ENCODE measurements at places on chromosomes 5 and 9.

DNA sequence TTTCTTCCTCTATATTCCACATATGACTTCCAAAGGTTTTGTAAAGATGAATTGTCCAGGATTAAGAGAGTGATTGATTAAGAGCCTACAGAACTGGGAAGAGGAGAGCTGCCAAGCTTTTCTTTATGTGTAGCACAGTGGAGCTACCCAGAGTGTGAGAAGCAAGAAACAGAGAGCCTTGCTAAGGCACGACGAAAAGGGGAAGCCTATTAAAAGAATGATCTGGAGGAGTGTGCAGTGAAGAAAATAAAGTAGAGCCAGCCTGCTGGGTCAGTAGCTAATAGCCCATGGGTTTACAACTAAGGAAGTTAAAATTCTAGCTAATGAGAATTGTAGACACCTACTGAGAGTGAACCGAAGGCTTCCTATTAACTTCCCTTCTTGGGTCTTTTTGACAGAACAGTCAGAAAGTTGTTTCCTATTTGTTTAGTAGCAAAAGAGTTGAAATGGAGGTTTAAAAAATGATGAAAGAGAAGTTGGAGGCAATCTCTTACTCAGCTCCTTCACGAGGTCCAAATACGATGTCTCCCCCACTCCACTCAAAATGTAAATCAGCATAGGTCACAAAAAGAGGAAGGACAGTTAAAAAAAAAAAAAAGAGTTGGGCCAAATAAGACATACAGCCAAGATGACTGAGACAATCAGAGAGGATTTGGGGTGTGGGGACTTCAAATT lies 957 bp upstream of the PRR16 start:
- no peaks in the 10 kb centered on the region for H3K36me3 ChIP-seq
- peak overlapping the region; percentile 86 for H3K27ac ChIP-seq
- peak overlapping the region; percentile 81 for H3K4me3 ChIP-seq
- DNase-seq = no peak
- H3K4me1 ChIP-seq = peaks cover 46% of the 10 kb centered on the region

GRCh38 chr9:72480921-72481320 lies 40.5 kb upstream of the TMC1 start:
- peaks cover 15% of the 10 kb centered on the region for H3K4me1 ChIP-seq
- no peaks in the 10 kb centered on the region for H3K27me3 ChIP-seq
- H3K36me3 ChIP-seq = no peaks in the 10 kb centered on the region

GRCh38 chr5:173825215-173825865 lies 62.8 kb upstream of the CPEB4 start:
- no peak for DNase-seq
- no peaks in the 10 kb centered on the region for H3K27me3 ChIP-seq
- peaks cover 25% of the 10 kb centered on the region for H3K4me1 ChIP-seq
- H3K4me3 ChIP-seq = no peak overlapping the region
- H3K36me3 ChIP-seq = no peaks in the 10 kb centered on the region
- H3K27ac ChIP-seq = no peak overlapping the region

DNA sequence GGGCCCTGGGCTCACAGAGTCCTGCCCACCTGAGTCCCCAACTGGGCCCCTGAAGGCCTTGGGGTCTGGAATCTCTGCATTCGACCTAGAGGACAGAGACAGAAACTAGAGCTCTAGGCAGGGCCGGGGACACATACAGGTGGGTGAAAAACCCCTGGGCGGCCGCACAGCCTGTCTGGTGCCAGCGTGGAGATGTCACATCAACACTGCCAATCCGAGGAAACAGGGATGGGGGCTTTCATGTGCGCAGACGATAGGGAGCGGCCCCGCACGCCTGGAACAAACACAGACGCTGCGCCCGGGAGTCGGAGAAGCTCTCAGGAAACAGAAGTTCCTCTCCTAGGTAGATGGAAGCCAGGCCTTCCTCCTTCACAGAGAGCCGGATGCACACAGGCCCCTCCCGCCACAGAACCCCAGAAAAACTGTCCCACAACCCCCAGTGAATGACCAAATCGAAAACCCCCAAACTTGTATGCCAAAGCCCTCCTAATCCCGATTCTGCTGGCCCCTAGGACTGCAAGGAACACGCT lies 1.8 kb downstream of the GRM6 start:
- H3K27ac ChIP-seq = no peak overlapping the region
- peaks cover 4% of the 10 kb centered on the region for H3K4me1 ChIP-seq
- DNase-seq = no peak
- peaks cover 78% of the 10 kb centered on the region for H3K27me3 ChIP-seq
- H3K4me3 ChIP-seq = no peak overlapping the region
- no peaks in the 10 kb centered on the region for H3K36me3 ChIP-seq

DNA sequence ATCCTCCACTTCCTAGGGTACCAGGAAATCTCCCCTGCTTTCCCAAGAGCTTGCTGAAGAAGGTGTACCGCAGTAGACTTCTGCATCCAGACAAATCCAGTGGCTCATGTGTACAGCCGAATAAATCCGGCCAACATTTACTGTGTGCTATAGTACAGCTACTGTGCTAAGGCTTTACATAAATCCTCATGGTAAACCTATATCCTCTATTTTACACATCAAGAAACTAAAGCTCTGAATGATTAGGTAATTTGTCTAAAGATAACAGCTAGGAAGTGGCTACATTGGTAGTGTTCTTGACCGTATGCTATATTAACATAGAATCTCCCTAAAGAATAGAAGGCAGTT lies 511 bp upstream of the WDR41 start:
- H3K36me3 ChIP-seq = peaks cover 6% of the 10 kb centered on the region
- peak overlapping the region; percentile 94 for H3K27ac ChIP-seq
- DNase-seq = no peak
- H3K27me3 ChIP-seq = no peaks in the 10 kb centered on the region
- H3K4me1 ChIP-seq = peaks cover 20% of the 10 kb centered on the region

- no peak for DNase-seq
- no peaks in the 10 kb centered on the region for H3K27me3 ChIP-seq
- H3K36me3 ChIP-seq = no peaks in the 10 kb centered on the region
Observed at GRCh38 chr9:19998153-19998552, 209.3 kb upstream of the SLC24A2 start.

DNA sequence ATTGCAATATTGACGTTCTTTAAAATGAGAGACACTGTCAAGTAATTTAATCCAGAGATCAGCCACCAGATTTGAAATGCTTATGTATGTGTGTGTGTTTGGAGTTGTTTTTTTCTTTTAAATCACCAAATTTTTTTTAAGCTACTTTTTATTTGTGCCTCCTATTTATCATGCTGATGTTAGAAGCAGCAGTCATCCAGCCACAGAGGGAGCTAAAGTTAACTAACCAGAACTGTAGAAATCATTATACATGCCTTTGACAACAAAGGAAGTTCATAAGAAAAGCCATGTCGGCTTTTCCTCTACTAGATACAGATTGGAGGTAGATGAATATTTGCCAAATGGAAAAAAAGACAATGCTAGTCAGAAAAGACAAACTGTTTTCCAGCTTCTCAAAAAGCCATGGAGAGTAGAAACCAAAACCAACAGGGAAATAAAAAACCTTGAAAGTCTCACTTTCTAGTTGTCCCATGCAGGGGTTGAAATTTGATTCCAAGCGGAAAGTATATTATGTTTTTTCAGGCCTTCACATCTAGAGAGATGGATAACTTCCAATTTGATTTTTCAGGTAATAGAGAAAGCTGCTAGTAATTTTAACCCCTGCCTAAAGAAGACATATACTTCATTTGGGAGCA lies 4.5 kb downstream of the PURA start:
- no peak overlapping the region for H3K4me3 ChIP-seq
- no peak for DNase-seq
- H3K4me1 ChIP-seq = peaks cover 61% of the 10 kb centered on the region
- no peaks in the 10 kb centered on the region for H3K27me3 ChIP-seq
- peak overlapping the region; percentile 39 for H3K27ac ChIP-seq
- H3K36me3 ChIP-seq = no peaks in the 10 kb centered on the region

GRCh38 chr5:10467281-10468198 lies 25.9 kb downstream of the ROPN1L start:
- peaks cover 8% of the 10 kb centered on the region for H3K4me1 ChIP-seq
- H3K27me3 ChIP-seq = no peaks in the 10 kb centered on the region
- DNase-seq = no peak
- no peaks in the 10 kb centered on the region for H3K36me3 ChIP-seq
- no peak overlapping the region for H3K4me3 ChIP-seq

- H3K36me3 ChIP-seq = no peaks in the 10 kb centered on the region
- no peak overlapping the region for H3K4me3 ChIP-seq
- no peak overlapping the region for H3K27ac ChIP-seq
- no peaks in the 10 kb centered on the region for H3K27me3 ChIP-seq
Observed at GRCh38 chr9:79616013-79616412, 44.2 kb downstream of the TLE4 start.

DNA sequence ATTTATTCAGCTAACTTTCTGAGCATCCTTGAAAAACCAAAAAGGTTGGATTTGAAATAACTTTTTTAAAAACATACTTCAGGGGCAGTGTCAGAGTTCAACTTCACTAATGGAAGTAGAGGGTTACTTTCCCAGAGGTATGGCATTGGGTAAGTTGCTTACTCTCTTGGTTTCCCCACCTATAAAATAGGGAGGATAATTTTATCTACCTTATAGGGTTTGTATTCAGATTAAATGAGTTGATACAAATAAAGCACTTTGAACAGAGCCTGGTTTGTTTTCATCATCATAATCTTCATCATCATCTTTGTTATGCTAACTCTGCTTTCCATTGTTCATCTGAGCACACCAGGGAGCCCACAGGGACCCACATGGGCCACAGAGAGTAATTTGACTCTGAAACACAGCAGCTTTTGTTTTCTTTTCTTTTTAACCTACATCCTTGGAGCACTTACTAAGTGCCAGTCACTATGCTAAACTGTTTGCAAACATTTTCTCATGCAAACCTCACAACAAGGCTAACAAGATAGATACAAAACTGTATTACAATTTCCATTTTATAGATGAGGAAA lies 179.1 kb upstream of the SLC24A2 start:
- DNase-seq = no peak
- H3K27me3 ChIP-seq = no peaks in the 10 kb centered on the region
- H3K4me1 ChIP-seq = no peaks in the 10 kb centered on the region
- H3K4me3 ChIP-seq = no peak overlapping the region

GRCh38 chr9:109311731-109312130 lies 9.1 kb downstream of the EPB41L4B start:
- peak overlapping the region; percentile 83 for H3K27ac ChIP-seq
- H3K27me3 ChIP-seq = peaks cover 33% of the 10 kb centered on the region
- no peak overlapping the region for H3K4me3 ChIP-seq
- peaks cover 71% of the 10 kb centered on the region for H3K4me1 ChIP-seq
- no peak for DNase-seq

DNA sequence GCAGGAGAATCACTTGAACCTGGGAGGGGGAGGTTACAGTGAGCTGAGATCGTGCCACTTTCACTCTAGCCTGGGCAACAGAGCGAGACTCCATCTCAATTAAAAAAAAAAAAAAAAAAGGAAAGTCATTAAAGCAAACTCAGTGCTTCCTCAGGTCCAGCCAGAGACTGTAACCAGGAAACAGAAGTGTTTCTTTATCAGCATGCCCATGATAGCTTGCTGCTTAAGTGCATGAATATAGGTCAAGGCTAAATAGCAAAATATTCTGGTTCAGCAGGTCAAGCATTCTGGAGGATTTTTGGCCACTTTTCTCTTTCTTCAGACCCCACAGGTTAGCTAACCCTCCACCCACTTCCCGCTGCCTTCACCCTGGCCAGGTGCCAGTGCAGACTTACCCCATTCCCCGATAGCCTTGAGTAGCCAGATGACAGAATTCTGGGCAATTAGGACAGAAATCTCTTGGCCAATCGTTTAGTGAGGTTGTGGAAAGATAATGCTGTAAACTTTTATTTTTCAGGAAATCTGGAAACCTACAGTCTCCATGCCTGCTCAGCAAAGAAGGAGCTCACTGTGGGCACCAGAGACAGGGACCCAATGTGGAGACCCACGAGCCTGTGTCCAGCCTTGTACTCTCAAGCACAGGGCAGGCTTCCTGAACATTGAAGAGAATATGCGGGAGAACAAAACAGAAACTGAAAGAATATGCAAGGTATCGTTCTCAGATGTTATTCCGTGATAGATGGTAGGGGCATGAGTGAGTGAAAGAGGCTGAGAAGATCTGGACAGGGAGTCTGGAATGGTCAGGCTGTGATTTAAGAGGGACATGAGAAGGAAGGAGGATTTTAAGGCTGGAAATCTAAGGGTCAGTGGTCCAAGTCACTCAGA lies 4.2 kb upstream of the UGT3A2 start:
- no peak overlapping the region for H3K27ac ChIP-seq
- no peak for DNase-seq
- H3K4me3 ChIP-seq = peak overlapping the region; percentile 19
- no peaks in the 10 kb centered on the region for H3K36me3 ChIP-seq

DNA sequence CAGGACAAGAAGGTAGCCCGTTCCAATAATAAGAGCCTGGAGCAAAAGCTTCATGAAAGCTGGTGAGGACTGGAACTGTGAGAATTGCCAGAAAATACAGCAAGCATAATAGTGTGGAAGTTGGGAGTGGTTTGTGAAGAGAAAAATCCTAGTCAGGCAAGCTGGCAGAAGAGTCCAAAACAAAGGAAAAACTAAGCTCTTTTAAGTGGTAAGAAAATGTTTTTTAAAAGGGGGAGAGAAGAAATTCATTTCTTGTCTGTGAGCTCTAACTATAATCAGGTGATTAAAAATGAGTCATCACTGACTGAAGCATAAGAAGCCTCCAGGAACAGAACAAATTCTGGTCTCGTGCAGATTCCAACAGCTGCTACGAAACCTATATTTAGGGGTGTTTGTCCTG lies 102.6 kb downstream of the CAAP1 start:
- DNase-seq = no peak
- no peaks in the 10 kb centered on the region for H3K27me3 ChIP-seq
- H3K4me1 ChIP-seq = no peaks in the 10 kb centered on the region
- H3K36me3 ChIP-seq = no peaks in the 10 kb centered on the region
- H3K4me3 ChIP-seq = no peak overlapping the region

DNA sequence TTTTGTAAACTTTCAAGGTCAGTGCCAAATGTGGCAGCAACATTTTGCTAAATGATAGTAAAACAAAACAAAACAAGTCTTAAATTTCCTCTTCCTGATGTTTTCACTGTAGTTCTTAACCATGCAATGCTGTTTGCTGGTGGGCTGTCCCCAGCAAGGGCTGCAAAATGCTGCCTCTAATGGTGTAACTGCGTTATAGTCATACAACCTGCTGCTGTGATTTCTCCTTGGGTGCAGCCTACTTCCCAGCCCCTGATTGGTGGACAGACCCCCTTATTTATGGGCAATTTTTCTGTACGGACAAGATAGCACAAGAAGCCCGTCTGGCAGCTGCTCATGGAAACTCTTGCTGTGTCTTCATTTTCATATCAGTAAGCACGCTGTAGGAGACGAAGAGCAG lies 26.6 kb upstream of the PIP5K1B start:
- no peak overlapping the region for H3K27ac ChIP-seq
- H3K4me3 ChIP-seq = no peak overlapping the region
- no peaks in the 10 kb centered on the region for H3K36me3 ChIP-seq

- no peak overlapping the region for H3K4me3 ChIP-seq
- no peak for DNase-seq
- H3K27ac ChIP-seq = no peak overlapping the region
- H3K27me3 ChIP-seq = no peaks in the 10 kb centered on the region
Observed at GRCh38 chr5:8895599-8895998, 650.3 kb downstream of the SEMA5A start.

Measured in left ventricle myocardium inferior (tissue), 1 donor.